ENCODE measurements at places on chromosomes 1 and 21.

GRCh38 chr1:116377541-116378529 is 4.8 kb downstream of the ATP1A1 start:
- peak; percentile 96 for DNase-seq

DNA sequence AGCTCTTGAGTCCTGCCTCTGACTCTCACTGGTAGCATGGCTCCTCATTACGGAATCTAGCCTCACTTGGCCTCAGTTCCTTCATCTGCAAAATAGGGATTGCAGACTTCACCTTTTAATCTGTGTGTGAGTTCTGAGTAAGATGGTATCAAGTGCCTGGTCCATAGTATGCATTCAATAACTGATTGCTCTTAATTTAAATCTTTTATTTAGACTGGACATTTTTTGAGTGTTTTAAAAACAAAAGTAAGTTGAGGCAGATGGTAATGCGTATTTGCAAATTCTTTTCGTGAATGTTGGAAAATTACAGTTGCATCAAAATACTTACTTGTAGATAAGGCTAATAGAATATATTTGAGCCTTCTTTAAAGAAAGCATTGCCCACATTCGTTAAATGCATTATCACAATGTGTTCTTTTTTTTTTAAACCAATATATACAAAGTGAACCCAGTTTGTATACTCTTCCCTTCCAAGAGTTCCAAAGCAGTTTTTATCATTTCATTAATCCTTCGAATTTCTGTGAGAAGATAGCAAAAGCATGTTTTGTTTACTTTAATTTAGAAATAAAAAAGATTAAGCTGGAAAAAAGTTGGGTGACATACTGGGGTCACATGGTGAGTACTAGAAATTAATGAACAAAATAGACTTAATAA is 8.1 kb downstream of the DNM3 start:
- no peak for DNase-seq

- no peak for DNase-seq
Observed at GRCh38 chr1:4529446-4530165, 124.8 kb upstream of the AJAP1 start.

DNA sequence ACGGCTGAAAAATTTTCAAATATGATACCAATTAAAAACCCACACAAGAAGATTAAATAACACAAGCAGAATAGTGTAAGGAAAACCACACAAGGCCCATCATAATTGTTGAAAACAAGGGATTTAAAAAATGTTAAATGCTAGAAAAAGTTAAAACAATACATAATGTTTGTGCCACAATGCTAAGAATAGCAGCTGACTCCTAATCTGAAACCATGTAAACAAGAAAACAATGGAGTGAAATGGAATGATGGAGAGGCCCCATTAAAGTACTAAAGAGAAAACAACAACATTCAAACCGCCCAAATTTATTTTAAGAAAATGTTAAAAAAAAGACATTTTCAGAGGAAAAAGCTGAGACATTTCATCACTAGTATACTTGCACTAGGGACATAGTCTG is 663.6 kb upstream of the NCAM2 start:
- no peak for DNase-seq

Data from bronchial epithelial cell (primary cell).